ENCODE measurements at places on chromosomes 11 and 22. TPM values are rescaled to one million over a fixed set of nuclear protein-coding genes. Genes with fewer than 3 reads are reported as not detected.

DNA sequence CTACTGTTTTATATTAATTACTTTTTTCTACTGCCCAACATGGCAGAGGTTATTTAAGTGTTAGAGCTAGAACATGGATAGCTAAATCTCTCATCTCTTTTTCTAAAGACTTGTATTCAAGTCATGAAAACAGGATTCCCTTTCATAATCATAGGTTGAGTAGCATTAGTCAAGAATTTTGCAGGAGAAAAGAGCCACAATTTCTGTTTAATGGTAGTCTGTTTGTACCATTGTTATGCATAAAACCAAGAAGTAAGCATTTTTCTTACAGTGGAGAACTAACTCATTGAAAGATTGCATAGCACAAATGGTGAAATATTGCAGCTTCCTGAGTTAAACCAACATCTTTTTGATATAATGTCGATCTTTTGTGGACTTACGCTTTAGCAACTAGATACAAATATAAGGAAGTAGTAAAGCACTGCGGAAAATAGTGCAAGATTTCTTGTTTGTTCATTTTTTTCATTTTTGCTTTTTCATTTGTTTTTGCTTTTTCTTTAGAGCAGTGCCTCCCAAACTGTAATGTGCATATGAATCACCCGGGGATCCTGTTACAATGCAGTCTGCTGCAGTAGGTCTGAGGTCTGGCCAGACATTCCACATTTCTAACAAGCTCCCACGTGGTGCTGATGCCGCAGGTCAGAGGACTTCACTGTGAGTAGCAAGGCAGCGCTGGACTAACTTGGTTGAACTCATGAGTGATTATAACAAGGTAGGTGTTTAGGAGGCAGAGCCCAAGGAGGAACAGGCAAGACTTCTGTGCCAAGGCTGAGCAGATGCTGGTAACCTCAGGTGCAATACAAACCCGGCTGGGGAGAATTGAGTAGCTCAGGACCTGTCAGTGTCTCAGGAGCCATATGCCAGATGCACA lies 4.6 kb downstream of the ETS1 start:
- no peak for DNase-seq

- no peak for DNase-seq
Observed at GRCh38 chr22:25698978-25699377, 43.0 kb upstream of the MYO18B start.

DNA sequence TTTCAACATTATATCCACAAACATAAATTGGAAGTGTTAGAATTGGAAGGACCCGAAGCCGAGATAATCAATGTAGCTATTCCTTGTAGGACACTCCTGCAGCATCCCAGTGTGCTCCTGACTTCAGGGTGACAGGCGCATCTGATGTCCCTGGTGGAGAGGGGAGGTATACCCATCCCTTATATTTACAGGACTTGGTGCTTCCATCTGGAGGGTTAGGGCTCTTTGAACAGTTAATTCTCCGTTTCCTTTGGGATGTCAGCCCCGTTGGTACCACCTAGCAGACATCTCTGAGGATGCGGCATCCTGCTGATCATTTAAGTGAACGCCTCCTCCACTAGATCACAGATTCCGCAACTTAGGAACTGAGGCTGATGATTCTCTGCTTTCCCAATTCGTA lies 451.3 kb downstream of the OPCML start:
- DNase-seq: no peak

TPH1 gene
- total RNA-seq: 0.12 TPM

GRCh38 chr11:121515335-121515671 lies 62.5 kb upstream of the SORL1-AS1 start:
- no peak for DNase-seq

YPEL1 gene
- 8.7 TPM for total RNA-seq

DNA sequence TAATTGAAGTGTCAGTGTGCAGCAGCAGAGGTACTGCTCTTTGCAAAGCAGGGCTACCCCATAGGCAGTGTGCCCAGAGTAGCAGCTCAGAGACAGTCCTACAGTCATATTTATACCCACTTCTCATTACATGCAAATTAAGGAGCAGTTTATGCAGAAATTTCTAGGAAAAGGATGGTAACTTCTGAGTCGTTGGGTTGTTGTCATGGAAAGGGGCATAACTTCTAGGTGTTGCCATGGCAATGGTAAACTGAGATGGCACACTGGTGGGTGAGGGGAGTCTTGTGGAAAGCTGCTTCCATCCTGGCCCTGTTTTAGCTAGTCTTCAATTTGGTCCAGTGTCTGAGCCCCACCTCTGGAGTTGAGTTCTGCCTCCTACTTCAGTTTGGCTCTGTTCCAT lies 77.4 kb downstream of the MN1 start:
- DNase-seq: no peak

DNA sequence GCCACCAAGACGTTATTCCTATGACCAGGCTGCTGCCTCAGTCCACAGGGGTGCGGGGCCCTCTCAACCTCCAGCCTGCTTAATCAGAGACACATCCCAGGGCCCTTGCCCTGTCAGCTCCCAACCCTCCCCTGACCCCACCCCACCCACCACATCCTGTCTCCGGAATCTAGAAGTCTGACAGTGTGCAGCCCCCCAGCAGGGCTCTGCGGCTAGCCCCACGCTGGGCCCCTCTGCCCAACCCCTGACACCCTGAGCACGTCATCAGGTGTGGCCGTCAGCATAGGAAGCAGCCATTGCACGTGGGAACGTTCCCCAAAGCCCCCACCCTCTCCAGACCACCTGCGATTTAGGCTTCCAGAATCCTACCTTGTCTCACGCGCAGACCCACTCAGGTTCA lies 34.3 kb upstream of the IGSF9B start:
- no peak for DNase-seq

DNA sequence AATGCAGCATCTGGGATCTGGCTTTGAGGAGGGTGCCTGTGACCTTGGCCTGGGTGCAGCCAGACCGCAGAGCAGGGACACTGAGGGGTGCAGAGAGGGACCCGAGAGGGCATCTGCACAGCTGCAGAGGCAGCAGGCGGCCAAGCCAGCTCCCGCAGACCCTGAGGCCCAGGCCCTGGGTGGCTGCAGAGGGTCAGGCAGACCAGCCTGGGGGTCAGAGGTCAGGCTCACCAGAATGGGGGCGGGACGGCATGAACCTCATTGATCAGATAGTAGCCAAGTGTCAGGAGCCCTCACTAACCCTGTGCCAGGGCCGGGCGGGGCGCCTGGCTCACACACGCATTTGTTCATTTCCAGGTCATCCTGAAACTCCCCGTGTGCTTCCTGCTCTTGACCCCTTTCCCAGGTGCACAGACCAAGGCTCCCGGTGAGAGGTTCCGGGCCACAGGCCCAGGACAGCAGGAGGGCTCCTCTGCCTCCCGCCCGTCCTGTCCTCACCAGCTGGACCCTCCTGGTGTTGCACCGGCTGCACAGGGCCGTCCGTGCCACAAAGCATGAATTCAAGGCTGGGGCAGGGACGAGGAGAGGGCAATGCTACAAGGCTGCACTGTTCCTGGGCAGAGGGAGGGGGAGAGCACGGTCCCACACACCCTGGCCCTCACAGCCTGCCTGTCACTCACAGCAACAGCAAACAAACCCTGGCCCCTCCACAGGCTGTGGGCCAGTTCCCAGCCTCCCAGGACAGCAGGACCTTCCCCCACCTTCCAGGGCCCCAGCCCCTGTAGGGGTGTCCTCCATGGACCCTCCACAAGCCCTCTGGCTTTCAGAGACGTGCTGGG lies 3.3 kb downstream of the RTN4R start:
- DNase-seq: no peak

All from glomerular endothelial cell (primary cell).